ENCODE measurements at places on chromosomes 11 and 22. TPM values are rescaled to one million over a fixed set of nuclear protein-coding genes. Genes with fewer than 3 reads are reported as not detected.

DNA sequence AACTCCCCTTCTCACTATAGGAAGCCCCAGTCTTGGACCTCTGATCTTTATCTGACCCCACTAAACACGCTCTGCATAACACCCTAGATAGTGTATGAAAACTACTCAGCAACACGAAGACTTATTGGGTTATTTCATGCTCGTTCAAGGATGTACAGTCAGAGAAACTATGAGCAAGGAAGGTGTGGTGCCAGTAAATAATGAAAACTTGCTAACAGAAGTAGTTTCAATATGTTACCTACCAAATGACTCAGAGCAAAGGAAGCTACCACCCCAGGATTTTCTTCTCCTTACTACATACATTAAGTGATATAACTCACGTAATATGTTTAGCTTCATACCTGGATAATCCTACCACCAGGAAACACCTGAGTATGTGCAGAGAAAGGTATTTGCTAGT lies 25.9 kb upstream of the LYVE1 start:
- DNase-seq: no peak

Gene NCR3LG1
- total RNA-seq: 1.0 TPM

GRCh38 chr22:45776313-45776585 lies 104.6 kb downstream of the ATXN10 start:
- DNase-seq: no peak

DNA sequence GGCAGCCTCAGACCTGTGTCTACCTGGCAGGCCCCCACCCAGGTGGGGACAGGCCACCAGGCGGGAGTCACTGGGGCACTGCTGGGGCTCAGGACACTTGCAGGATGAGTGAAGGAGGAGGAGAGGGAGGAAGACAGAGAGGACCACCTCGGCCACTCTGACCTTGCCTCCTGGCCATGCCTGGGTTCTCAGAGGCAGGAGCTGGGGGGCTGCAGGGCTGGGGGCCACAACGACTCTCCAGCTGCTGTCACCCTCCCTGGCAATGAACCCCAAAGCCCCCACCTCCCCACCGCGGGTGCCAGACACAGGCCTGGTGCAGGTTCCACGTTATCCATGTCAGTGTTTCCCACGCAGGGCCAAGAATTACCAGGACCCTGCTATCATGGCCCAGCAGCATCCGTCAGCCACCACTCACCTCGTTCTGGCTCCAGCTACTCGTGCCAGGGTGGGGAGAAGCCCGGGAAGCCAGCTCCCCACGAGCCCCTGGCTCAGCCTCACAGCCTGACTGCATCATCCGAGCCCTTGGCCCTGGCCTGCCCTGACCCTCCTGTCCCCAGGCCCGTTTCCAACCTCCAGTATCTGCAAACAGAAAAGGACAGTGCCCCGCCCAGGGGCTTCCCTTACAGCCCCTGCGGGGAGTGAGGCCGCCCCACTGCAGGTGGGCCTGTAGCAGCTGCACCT lies 62.4 kb downstream of the BRD1 start:
- no peak for DNase-seq

Gene MYBPC3
- total RNA-seq: not detected

- no peak for DNase-seq
Measured at GRCh38 chr11:109789901-109790300, 303.3 kb upstream of the ZC3H12C start.

GRCh38 chr22:43956805-43957463 lies 1.7 kb downstream of the SAMM50 start:
- DNase-seq: no peak
